ENCODE measurements at places on chromosomes 1 and 21. TPM values are rescaled to one million over a fixed set of nuclear protein-coding genes. Genes with fewer than 3 reads are reported as not detected.

Gene TCEA3
- 46.3 TPM for total RNA-seq

Gene SIK1
- total RNA-seq = 24.9 TPM

Gene SH2D1B
- total RNA-seq = 0.76 TPM

Gene IL19
- 3.6 TPM for total RNA-seq

Gene ILDR2
- 5.9 TPM for total RNA-seq

Gene NLRP3
- total RNA-seq = 4.0 TPM

Gene PLA2G4A
- 8.4 TPM for total RNA-seq
